Cerebellar nuclear complex (tissue), 1 donor: ENCODE measurements at places on chromosomes 12 and 14.

DNA sequence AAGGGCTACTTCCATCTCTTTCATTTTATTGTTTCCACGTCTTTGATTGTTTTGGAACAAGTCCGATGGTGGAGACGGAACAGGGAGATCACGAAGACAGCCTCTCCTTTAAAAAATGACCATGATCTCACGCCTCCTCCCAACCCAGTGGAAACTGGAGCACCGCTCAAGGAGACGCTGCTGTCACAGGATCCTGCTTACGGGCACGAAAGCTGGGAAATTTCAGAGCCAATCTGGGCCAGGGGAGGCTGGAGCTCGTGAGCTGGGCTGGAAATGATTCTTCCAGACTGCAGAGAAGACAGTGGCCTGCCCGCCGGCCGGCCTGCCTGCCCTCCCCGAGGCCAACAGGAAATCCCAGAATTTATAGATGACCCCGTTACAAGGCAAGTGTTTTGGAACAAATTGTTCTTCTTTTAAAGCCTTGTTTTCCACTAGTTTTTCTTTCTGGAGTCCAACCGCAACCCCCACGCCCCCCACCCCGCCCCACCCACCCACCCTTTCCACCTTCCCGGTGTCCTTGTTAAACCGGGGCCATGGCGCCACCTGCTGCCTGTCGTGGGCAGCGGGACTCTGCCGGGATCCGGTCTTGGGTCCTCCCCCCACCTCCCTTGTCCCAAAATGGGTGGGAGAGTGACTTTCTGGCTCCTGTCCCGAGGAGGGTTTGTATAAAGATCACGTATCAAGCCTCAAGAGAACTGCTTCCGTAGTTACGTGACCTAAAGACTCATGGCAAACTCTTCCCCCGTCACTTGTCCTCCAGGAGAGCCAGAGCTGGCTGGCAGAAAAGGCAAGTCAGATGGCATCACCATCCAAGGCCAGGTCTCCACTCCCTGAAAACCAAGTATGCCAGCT lies 40.3 kb downstream of the MAP1LC3B2 start:
- no peak for DNase-seq

DNA sequence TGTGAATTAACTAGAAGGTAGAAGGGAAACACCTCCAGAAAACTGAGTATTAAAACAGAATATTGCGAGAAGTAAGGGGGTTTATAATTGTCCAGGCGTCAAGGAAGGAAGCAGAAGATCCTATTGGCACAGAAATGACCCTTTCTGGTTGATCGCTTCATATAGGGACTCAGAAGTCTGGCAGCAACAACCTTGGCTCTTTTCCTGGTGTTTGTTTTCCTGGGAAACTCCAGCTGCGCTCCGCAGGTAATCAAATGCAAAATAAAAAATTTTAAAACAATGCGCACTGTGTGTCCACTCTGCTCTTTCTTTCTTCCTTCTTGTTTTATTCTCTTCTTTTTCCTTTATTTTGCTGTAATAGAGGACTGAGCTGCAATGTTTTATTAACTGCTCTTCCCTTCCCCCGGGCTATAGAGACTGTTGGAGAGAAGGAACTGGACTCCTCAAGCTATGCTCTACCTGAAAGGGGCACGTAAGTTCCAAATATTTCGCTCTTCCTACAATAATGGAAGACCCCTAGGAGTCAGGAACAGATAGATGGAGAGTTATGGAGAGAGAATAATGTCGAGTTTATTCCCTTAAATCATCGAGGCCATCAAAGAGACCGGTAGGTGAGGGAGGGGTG lies 737 bp downstream of the SPX start:
- DNase-seq, result no peak

DNA sequence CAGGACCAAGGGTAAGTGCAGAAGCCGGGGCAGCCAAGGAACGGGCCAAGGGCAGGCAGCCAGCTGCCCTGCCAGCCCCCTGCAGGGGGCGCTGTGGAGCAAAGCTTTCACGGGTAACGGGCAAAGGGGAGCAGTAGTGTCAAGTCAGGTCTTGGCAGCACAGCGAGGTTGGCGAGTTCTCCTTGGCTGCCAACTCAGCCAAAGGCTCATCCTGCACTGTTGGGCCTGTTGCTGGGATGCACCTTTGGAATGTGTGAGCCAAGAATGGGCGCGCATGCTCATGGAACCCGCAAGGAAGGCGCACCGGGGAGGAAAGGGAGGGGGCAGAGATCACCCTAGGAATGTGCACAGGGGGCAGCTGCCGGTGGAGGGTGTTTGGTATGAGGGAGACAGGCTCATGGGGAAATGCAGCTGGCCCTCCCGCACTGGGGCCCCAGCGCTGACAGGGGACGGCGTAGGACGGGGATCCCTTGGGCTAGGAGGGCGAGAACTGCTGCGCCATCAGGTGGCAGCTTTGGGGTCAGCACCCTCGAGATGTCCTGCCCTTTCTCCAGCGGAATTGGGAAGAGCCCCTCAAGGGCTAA lies 138.0 kb downstream of the ASCL4 start:
- DNase-seq, result no peak

- DNase-seq, result peak; percentile 15
Measured at GRCh38 chr12:63940310-63941005, 96.0 kb downstream of the SRGAP1 start.

- DNase-seq, result no peak
Measured at GRCh38 chr12:116385486-116386217, 108.2 kb upstream of the MED13L start.

- DNase-seq, result no peak
Measured at GRCh38 chr12:15208871-15209656, 12.2 kb downstream of the RERG start.

DNA sequence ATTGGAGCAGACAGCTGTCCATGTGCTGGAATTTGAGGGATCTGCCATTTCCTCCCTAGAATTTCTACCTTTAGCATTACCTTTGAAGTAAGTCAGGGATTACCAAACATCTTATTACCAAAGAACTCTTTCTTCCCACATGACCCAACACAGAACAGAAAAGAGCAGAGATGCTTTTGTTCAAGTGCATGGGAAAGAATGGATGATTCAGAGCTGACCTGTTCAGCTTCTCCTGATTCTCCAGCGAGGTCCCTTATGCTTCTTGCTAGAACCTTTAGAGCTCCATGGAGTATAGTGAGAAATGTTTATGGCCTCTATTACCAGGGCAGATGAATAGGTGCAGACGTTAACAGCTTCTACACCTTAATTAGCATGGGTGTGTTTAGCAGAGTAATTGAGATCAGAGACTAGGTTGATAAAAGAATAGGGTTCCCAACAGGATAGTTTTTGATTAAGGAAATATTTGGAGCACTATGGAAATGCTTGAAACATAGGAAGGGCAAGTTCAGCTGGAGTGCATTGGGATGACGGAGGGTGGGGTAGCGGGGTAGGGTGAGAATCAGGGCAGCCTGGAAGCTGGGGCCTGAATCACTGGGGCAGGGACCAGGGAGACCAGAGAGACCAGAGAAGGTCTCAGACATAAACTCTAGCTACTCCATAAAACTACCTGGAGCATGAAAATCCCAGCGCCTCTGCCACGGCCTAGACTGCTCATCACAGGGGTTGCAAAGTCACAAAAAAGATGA lies 223.7 kb downstream of the CACNA1C start:
- no peak for DNase-seq

DNA sequence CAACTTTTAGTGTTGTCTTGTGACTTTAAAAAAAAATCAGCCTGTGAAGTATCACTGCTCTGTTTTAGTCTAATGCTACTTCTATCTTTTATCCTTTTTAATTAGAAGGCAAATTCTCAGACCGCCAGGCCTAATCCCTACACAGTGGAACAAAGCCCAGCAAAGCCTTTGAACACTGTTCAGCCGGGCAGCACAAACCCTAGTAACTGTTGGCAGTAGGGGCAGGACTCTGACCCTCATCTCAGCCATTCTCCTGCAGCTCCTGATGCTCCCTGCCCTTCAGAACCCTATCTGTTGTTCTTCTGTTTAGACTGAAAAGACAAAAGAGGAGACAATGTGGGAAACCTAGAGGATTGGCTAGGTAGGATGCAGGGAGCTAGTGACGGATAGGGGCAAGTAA lies 78.0 kb upstream of the OTX2 start:
- DNase-seq, result no peak

DNA sequence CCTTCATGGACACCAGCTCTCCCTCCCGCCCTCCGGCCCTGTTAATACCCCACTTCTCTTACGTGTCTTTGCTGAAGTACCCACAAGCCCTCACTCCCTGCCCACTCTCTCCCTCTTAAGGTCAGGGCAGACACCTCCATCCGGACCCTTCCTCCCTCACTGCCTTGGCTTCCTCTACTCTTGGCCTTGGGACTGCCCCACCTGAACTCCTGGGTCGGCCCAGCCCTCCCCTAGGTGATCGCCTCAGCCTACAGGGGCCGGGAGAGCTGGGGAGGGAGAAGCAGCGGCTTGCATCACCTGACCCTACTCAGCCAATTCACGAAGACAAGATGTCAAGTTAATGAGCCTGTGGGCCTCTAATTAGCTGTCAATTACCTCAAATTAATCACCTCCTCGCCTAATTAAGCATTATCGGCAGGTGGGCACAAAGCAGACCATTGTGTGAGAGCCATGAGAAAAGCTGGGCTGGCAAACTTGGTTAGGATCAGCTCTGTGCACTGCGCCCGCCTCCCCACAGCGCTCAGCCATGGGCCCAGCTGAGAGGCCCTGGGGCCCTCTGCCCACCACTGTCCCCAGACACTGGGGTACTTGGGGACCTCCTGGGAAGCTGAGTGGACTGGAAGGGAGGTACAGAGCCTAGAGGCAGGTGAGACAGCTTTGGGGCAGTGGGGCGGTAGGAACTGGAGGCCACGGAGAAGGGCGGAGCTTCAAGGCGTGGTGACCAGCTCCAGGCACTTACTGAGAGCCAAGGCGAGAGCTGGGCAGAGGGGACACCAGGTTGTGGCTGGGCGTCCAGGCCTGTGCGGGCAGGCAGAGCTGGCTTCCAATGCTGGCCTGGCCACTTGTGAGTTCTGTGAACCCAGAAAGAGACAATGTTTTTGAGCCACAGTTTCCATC lies 25.1 kb upstream of the VSX2 start:
- DNase-seq, result no peak

DNA sequence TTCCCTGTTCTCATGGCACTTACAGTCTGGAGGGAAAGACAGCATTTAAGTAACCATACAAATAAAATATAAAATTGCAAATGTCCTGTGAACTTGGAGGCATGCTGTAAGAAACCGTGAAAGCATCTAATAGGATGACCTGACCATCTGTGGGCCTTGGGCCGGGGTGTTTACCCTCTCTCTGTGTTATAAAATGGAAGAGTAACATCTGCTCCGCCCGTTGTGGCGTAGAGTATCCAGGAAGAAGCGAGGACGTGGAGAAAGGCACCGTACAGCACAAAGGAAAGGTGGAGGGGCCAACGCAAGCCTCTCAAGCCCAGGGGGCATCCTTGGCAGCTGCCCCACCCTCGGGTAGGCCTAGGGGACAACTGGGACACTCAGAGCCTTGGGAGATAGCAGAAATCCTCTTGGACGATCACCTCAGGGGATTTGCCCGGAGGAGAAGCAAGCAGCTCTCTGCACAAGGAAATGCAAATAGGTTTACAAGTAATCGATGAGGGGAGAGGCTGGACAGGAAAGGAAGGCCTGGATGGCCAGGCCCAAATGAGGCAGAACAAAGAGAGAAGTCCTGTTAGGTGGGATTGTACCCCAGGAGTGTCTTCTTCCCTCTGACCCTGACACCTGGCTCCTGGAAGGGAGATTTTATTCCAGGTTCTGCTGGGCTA lies 26.2 kb downstream of the VSX2 start:
- DNase-seq, result no peak

- no peak for DNase-seq
Measured at GRCh38 chr12:92365836-92366235, 220.2 kb upstream of the BTG1 start.

GRCh38 chr14:70651522-70651921 lies 9.8 kb downstream of the TTC9 start:
- DNase-seq, result no peak

DNA sequence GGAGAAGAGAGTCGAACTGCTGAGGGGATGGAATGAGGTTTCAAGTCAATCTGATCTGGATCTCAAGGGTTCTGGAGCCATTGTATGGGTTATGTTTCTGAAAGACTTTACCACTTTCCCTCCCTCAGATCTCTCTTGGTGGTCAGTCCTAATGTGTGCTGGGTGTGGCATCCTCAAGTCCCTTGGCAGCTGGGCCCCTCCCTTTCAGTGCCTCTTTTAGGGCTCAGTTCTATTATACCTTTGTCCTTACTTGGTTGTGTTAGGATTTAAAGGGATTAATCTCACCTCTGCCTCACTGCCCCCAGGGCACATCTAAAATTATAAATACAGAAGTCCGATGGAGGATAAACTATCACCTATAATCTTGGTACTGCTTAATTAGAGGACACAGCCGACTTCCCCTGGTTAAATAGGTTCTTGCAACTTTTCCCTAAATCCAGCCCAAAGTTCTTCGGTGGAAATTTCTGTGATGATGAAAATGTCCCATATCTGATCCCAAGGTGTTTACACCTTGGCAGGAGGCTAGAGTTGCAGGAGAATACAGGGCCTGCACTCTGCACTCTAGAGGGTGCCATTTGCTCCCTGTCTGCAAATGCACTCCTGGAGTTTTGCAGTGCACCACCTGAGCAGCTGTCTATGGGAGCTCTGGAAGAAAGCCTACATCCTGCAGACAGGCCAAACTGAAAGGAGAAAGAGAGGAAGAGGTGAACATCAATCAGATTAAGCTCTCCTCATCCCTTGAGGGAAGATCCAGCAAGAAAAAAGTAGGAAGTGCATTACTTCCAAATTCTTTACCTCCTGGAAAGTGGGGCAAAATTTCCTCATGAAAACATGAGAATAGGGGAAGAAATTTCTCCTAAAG lies 106.8 kb downstream of the NUAK1 start:
- DNase-seq, result no peak

- no peak for DNase-seq
Measured at GRCh38 chr12:130626601-130627000, 89.5 kb downstream of the RIMBP2 start.

DNA sequence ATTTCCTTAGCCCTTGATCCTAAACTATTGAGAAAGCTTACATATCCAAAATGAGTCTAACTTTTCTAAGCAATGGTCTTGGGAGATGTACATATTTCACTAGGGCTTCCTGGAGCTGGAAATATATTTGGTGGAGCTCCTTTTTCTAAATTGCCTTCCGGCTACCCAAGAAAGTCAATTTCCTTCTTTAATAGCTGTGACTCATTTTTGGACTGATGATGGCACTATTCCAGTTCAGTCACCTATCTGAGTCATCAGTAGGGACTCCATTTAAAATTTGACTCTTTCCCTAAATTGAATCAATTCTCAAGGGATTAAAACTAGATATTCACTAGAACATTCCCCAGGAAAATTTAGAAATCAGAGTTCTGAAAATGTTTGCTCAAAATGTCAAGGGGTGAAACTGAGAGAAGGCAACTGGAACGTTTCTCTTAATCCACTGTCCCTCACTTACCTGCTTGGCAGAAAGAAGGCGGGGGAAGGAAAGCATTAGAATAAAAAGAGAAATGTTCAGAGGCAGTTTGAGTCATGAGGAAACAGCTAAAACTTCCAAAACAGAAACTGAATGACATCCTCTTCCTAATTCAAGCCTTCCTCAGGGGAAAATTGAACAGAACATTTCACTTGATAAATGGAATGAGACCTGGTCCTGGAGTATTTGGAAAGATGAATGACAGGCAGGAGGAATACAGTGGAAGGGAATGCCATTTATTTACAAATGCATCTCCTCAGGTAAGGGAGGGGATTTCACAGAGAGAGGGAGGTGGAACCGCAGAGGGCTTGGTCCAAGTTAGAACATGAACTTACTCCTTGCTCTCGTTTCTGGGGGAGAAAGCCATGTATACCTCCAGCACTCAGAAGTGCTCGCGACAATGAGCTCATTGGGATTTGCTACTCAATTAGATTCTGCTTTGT lies 91.2 kb downstream of the RGS6 start:
- no peak for DNase-seq

GRCh38 chr14:31893221-31893757 lies 183.8 kb upstream of the ARHGAP5 start:
- DNase-seq, result no peak

GRCh38 chr14:75315144-75315543 lies 36.5 kb downstream of the FOS start:
- no peak for DNase-seq
